NCI-H187 treated with DMSO at 0.1 percent for 48 hours (cell line): ENCODE measurements at places on chromosomes 6 and 20.

- DNase-seq, result no peak
Observed at GRCh38 chr20:44025756-44026155, 111.1 kb downstream of the TOX2 start.

- DNase-seq, result no peak
Observed at GRCh38 chr6:63807056-63807455, 171.5 kb downstream of the PHF3 start.

DNA sequence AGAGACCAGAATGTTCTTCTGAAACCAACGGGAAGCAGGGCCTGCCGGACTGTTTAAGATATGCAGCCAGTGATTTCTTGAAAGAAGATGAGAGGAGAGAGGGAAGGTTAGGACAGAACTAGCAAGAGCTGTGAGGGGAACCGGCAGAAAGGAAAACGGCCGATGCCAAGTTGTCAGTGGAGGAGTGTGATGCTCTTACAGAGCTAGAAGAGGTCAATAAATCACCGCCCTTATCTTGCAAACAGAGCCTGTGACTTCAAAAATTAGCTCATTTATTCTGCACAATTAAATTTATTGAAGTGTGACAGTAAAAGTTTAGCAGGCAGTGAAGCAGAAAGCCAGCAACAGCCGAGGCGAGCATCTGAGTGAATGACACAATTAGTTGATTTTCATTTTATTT is 509.5 kb upstream of the ID4 start:
- DNase-seq, result peak; percentile 31

DNA sequence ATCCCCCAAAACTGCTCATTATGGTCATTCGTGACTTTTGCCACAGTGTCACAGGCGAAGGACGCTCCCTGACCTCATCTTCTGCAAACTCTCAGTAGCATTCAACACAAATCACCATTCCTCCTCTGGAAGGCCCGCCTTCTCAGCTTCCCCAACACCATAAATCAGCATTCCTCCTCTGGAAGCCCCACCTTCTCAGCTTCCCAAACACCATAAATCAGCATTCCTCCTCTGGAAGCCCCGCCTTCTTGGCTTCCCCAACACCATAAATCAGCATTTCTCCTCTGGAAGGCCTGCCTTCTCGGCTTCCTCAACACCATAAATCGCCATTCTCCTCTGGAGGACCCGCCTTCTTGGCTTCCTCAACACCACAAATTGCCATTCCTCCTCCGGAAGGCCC is 288.0 kb upstream of the AGPAT4 start:
- DNase-seq, result no peak

DNA sequence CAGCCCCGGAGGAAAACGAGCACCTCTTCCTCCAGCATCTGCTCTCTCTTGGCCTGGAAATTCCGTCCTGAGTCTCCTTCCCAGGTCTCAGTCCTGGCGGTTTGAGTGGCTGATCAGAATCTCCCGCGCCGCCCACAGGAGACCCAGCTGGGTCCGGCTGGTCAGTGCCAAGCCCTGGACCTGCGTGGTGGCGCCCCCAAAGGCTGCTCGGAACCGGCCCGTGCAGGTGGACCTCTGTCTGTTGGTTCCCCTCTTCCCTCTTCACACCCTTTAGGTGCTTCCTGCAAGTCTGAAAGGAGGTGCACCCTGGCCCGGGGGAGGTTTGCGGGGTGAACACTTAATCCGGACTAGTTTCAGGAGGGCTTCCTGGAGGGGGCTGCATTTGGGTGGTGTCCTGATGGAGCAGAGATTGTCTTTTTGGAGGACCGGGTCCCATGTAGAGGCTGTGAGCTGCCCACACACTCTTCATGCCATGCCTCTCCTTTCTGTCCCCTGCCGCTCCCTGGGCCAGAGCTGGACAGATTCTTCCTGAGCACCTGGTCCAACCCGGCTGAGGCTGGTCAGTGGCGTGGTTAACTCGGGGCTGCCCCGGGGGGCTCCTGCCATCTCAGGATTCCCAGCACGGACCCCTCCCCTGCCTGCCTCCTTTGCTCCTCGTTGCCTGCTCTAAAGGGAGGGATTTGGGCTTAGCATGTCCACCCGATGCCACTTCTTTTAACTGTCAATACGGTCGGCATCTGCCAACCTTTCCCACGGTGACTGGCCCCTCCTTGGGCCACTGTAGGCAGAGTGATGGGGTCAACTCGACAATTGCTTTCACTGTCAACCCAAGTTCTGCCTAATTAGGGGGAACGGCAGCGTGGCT is 16.5 kb upstream of the BHLHE23 start:
- DNase-seq, result no peak

GRCh38 chr6:3739311-3739897 is 12.1 kb downstream of the PXDC1 start:
- DNase-seq, result no peak

GRCh38 chr6:122696079-122696478 is 83.4 kb upstream of the FABP7 start:
- DNase-seq, result no peak

DNA sequence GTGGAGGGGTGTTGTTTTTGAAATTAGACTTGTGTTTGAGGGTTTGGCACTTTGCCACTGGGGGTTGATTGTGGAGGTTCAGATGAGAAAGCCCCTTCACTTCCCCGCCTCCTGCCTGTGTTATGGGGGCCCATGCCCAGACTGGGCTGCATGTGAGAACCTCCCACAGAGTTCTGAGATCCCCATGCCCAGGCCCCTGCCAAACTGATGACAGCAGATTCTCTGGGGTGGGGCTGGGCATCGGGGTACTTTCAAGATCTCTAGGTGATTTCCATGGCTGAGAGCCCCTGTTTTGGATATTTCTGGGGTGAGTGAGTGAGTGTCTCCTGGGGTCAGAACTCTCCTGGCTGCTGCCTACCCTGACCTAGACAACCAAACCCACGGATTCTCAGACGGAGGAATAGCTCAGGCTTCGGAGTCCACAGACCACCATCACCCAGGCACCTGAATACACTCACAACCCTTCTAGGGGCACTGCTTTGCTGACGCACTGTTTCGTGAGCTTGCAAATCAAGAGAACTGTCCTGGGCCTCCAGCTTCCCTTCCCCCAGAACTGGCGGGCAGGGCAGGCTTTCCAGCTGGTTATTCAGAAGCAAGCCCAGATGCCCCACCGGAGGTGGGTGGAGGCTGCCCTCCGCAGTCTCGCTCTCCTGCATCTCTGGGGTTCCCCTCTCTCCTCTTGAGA is 6.3 kb downstream of the BCAS1 start:
- no peak for DNase-seq

DNA sequence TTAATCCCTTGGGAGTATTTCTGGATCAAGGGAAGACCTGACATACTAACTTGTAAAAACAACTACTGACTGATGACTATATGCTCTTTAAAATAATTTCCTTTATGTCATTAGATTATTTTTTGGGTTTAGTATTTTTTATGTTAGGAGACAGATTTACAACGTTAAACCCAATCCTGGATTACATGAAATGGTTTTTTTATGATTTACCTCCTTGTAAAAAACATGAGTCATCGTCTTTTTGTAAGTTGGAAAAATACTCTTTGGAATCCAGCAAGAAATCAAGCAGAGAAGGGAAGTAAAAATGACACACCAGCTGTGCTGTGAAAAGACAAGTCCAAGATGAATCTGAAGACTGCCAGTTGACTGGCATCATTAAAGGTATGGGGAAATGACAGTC is 6.7 kb downstream of the STK4 start:
- DNase-seq, result no peak

- no peak for DNase-seq
Observed at GRCh38 chr20:7637184-7637583, 303.1 kb downstream of the HAO1 start.

DNA sequence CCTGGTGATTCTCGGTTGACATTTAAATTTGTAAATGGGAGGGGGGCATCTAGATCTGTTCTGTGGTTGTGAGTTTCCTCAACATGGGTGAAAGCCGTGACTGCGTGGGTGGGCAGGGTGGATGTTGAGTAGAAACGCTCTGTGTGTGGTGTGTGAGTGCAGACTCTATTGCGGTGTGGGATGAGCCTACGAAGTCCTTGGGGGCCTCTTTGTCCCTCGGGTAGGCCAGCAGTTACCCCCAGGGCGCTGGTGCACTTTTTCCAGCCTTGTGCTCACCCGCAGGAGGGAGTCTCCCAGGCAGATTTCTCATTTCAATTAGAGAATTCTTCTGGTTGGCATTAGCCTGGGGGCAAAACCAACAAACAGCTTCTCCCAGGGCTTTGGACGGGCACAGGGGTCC is 10.6 kb downstream of the TOX2 start:
- no peak for DNase-seq

- DNase-seq, result no peak
Observed at GRCh38 chr6:39100358-39100757, 14.6 kb downstream of the SAYSD1 start.

DNA sequence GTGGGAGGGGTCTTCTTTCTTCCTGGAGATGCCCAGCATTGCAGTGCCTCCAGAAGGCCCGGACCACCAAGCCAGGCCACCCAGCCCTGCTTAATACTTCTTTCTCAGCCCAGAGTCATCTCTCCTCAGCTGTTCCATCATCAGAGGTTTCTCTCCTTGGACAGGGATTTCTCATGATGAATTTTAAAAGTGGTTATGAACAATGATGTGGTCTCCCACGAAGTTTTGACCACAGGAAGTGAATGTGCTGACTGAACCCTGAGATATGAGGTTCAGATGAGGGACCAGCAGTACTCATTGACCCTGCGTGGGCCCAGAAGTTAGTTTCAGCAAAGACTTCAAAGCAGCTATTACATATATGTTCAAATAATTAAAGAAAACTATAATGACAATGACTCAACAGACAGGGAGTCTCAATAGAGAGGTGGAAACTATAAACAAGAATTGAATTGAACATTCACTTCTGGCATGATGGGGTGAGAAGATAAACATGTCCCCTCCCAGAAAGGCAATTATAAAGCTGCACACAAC is 114.5 kb upstream of the SLC22A16 start:
- DNase-seq, result no peak

DNA sequence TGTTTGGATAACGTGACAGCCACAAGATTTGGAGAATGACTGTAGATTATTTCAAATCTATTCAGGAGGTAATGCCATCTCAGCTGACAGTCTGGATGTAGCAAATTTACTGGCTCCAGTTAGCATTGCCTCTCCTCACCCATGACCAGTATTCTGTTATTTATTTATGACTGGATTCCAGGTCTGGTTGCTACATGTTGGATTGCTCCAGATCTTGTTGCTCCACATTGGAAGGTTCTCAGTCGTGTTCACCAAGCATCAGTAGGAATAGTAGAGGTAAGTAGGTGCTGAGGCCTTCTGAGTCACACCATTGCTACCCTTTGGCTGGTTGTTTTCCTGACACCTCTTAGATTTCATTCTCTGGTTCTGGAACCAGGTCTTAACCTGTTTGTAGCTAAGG is 69.5 kb upstream of the ELOVL5 start:
- no peak for DNase-seq

DNA sequence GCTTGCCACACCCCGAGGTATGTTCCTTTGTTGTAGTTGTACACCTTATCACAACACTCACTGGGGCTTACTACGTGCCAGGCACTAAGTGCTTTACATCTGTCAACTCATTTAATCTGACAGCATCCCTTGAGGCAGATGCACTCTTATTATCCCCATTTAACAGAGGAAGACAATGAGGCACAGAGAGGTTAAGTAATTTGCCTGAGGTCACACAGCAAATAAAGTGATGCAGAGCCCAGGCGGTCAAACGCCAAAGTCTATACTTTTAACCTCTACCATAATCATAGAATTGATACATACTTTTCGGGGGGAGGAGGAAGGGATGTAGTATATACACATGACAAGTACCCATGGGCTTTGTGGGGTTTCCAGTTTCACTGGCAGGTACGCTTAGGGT is 37.7 kb downstream of the MDFI start:
- no peak for DNase-seq

GRCh38 chr20:62460678-62461077 is 15.1 kb downstream of the GATA5 start:
- no peak for DNase-seq

DNA sequence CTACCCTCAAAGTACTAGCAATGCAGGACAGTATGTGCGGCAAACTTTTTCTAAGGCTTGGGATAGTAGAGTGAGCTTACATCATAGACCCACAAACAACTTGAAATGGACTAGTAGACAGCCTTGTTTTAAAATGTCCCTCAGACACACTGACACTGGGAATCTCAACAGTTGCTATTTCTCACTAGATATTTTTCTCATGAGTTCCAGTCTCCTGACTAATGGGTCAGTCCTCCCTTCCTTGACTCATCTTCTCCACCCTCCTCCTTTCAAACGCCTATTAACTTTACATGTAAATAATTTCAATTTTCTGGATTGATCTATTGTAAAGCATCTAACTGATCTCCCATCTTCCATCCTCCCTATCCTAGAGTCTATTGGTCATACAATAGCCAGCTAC is 308.3 kb upstream of the PREP start:
- DNase-seq, result no peak

GRCh38 chr6:54958446-54958845 is 111.9 kb downstream of the FAM83B start:
- no peak for DNase-seq

DNA sequence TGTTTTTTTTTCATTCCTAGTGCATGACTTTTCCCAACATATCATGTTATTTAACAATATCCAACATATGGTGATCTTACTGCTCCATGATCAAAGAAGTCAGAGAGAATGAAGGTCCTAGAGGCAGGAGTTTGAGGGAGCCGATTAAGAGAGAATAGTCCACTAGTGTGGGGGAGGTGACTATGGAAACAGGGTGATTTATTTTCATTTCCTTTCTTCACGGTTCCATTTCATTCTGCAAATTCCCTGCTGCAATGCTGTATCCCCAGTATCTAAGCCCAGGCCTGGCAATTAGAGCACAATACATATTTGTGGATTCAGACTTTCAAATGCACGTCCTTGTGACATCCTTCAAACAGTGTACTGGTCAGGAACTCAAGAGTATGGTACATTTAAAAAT is 91.4 kb downstream of the CD83 start:
- DNase-seq, result no peak

DNA sequence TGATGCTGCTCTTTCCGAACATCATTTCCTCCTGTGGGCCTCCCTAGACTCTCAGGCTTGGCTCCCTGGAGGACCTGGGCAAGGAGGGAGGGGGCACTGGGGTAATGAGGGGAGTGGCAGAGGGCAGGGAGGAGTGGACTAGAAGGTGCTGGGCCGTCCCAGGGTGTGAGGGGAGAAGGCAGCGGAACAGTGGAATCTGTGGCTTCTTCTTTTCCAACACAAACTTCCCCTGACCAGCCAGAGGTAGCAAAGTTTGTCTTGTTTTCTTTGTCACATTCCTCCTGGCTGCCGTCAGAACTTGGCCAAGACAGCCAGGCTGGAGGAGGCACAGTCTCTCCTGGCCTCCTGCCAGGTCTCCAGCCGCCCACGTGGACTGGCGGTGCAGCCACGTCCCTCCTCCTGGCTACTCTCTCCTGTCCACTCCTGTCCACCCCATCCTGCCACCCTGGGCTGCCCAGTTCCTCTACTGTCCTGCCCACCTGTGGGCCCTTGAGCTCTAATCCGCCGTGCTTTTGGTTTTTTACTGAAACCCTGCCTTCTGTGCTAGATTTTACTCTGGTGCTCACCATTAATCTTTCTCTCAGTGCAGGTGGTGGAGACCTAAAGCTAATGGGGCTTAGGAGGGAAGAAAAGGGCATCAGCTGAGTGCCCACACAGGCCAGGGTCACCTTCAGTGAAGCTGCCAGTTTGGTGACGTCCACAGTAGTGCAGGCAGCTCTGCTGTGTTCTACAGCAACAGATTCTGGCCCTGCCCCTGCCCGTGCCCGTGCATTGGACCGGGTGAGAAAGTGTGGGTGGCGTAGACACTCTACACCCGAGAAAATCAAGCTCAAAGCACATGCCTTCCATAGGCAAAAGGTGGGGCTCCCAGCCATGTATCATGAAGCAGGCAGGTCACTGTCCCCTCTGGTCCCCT is 2.8 kb upstream of the CDSN start:
- no peak for DNase-seq
